ENCODE measurements at places on chromosomes 6 and 20.
A peak's percentile ranks its signal among the peaks of the same experiment; 100 is the strongest.

DNA sequence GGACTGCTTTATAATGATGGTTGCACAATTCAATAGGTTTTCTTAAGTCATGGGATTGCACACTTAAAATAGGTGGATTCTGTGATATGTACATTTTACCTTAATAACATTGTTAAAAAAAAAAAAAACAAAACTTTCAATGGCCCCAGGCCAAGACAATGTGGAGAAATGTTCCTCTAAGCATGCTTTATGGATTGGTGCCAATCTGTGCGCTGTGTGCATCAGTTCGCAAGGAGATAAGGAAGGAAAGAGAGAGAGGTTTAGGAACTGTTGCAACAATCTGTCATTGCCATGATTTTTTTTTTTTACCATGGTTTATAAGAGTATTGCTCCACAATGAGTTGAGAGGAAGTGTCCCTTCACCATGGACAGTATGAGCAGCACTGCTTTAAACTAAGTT, 399.6 kb downstream of the PTPRT start:
- no peak for DNase-seq

DNA sequence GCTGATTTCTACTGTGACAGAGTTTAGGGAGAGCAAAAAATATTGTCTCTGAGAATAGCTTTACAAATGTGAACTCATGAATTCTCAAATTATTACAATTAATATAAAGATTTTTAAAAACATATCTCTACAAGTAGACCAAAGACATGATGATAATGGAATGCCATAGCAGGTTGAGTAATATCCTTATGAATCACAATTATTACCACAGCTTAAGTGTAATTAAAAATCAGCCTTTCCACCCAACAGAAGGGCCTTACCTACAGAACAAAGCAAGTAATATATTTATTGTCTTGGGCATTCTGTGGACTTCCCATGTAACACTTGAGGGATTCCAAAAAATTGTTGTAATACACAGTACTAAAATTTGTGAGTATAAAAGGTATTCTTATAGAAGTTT, 1099.6 kb upstream of the GJE1 start:
- no peak for DNase-seq

DNA sequence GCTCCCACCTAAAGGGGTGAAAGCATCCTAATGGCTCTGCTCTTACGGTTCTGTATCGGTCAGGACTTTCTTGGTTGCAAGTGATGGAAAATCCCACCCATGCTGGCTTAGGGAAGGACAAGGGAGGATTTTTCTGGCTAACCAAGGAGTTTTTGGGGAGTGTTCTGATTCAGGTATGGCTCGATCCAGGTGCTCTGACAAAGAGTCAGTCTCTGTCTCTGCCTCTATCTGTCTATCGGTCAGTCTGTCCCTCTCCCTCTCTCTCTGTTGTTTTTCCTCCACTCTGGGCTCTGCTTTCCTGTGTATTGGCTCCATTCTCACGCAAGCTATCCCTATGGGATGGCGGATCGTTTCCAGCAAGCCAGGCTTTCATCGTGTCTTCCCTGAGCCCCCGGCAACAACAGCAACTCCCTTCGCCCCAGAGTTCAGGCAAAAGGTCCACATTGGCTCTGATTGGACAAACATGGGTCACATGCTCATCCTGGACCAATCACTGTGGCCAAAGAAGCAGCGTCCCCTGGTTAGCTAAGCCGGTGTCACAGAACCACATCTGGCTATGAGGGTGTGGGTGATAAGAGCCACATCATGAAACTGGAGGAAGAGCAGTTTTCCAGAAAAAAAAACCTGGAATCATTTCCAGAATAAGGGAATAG, 160.3 kb downstream of the BMP7 start:
- no peak for DNase-seq

DNA sequence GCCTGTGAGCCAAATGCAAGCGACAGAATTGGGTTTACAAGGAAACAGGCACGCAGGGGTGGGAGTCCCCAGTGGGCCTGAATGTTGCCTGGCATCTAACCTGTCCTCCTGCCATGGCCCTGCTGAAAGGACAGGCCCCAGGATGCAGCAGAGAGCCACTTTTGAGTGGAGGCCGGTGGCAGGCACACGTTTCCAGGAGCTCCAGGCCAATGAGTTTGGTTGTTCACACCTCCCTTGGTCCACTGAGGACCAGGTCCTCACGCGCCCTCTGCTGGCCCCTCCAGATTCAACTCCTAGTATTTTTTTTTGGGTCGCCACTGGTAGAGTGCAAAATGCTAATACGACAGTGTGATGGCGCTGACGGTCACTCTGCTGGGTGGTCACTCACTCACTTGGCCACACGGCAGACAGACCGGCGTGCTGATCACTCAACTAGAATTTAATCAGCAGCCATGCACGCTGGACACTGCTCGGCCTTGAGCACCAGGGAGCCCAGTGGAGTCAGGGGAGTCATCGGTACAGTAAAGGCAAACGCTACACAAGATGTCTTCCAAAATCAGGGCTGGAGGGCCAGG, 81.7 kb upstream of the NFATC2 start:
- peak; percentile 27 for DNase-seq

GRCh38 chr6:32668226-32668747, 1.8 kb upstream of the HLA-DQB1 start:
- no peak for DNase-seq

- DNase-seq, result no peak
These were observed 116.6 kb downstream of the ZDHHC14 start for GRCh38 chr6:157497579-157497978.

- no peak for DNase-seq
These were observed 35.3 kb downstream of the PHIP start for GRCh38 chr6:79042799-79043126.

GRCh38 chr6:160992061-160992979, 751 bp downstream of the MAP3K4 start:
- peak; percentile 71 for DNase-seq

GRCh38 chr20:8646716-8647115, 422.2 kb upstream of the PLCB4 start:
- no peak for DNase-seq

DNA sequence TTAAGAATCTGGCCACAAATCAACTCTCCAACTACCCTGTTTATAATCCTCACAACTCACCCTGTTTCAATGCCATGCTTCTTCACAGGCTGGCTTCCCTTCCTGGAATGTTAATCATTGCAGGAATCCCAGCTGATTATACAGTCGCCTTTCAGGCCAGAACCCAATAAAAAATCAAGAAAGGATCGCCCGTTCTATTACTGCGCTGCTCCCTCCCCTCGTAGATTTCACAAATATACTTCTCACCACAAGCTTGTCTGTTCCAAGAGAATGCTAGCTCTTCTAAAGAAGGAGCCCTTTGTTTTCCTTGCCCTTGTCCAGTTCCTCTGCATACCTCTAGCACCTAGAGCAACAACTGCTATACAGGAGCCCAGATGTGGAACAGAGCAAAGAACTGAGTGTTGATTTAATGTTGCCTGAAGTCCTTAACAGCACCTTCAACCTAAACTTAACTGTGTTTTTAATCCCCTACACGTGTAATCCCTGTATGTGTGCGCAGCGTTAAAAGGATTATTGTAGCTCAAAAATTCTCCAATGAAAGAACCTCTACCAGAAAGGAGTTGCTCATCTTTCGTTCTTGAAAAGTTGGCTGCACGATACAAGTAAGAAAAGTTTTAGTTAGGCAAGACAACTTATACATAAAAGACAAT, 988 bp downstream of the ECHDC1 start:
- no peak for DNase-seq

All from fibroblast of the conjunctiva (primary cell).